ENCODE measurements at places on chromosomes 13 and 19.

- DNase-seq, result no peak
Measured at GRCh38 chr19:29992233-29992867, 50.3 kb downstream of the URI1 start.

DNA sequence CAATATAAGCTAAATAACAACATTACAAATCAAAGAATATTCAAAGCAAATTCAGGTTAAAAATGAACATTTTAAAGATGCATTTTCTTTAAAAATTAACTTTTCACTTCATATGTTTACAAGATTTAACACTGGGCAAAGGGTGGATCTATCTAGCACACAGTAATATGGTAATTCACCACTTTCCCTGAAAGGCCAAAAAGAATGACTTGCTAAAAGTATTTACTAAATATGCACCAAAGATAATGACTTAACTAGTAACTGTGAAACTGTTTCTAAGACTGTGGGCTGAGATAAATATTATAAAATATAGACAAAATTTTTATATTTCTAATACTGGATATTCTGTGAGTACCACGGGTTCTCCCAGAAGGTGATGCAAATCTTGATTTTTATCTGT lies 4.5 kb upstream of the EEF1AKMT1 start:
- no peak for DNase-seq

DNA sequence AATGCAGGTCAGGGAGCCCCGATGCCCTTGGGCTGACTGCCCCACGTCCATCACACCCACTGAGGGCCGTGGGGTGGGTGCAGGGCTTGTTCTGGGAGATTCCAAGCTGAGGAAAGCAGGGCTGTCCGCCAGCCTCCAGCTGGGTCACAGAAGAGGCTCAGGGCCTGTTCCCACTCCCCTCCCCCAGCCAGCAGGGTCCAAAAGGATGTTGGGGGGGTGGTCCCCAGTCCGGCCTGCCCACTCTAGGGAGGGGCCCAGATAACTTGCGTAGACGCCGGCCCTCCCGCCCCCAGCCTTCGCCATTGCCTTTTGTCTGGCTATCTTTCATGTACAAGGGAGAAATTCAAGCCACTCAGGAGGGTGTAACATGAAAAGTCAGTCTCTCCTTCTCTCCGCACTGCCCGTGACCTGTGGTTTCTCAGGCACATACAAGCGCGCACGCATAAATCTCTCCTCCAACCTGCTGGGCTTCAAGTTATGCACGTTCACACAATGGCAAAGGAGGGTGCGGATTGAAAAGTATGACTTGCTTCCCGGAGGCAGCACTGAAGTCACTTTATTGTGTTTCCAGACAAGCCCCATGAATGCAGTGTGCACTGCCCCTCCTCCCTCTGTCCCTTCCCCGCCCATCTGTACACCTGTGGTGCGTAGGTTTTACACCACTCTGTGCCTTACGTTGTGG lies 20.2 kb downstream of the CARM1 start:
- no peak for DNase-seq

DNA sequence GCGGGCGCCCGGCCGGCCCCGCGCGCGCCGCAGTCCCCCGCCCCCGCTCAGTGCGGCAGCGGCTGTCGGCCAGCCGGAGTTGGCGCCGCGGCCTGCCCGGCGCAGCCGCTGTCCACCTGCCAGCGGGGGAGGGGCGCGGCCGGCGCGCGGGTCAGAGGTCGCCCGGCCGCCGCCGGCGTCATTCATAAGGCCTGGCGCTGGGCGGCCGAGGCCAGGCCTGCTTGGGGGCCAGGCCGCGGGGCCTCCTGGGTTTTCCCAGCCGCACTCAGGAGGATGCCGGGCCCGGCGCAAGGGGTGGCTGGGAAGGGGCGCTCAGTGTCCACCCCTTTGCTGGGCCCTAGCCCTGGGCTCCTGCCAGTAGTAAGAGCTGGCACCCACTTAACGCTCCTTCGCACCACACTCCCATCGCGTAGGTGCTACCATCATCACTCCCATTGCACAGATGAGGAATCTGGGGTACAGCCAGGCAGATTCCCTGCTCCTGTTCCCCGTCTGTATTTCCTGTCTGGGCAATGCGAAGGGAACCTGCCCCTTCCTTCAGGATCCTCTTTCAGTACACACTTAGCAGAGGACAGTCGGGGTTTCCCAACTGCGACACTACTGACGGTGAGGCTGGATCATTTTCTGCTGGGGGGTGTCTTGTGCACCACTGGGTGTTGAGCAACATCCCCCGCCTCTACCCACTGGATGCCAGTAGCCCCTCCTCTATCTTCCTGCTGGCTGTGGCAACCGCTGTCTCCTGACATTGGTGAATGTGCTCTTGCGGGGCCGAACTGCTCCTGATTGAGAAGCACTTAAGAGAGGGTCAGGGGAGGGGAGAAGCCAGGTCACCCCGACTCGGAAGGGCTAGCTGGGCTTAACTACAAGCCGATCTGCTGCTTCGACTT lies 846 bp upstream of the PRKACA start:
- DNase-seq, result no peak

DNA sequence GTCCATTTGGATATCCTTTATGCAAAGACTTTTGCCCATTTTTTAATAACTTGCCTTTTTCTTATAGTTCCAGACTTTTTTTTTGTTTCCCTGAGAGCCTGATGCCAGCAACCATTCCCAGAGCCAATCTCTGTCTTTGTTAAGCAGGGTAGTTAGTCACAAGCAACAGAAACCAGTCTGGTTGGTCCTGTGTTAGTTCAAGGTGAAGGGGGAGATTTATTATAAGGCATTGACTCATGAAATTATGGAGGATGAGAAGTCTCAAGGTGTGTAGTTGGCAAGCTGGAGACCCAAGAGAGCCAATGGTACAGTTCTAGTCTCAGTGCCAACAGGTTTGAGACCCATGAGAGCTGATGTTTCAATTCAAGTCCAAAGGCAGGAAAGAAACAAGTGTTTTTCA lies 33.0 kb downstream of the GPR12 start:
- DNase-seq, result no peak

DNA sequence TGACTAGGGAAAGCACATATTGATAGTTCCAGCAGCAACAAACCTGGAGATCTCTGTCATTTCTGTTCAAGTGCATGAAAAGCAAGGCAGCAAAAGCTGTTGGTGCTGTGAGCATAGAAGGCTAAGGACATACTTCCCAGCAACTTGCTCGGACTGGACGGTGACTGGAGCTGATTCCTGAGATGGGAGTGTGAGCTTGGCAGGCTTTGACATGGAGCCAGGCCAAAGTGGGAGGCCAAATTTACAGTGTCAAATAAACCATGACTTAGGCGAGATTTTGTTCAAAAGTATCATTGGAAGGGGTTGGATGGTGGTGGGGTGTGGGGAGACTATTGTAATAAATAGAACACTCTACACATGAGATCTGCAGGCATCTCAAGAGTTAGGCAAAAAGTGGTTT lies 5.9 kb upstream of the ARGLU1 start:
- DNase-seq, result no peak

DNA sequence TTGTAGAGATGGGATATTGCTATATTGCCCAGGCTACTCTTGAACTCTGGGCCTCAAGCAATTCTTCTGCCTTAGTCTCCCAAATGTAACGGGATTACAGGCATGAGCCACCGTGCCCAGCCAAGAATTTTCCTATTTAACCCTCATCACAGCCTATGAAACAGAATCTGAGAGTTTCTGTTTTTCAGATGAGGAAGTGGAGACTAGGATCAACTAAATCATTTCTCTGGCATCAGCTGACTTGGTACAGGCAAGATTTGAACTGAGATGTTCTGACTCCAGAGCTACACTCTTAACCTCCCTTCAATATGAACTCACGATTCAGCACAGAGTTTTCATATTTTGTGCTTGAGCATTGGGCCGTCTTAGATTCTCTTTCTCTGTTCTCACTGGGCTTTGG lies 8.1 kb downstream of the ZNF460 start:
- no peak for DNase-seq

- no peak for DNase-seq
Measured at GRCh38 chr13:74450525-74450845, 316.3 kb upstream of the KLF12 start.

DNA sequence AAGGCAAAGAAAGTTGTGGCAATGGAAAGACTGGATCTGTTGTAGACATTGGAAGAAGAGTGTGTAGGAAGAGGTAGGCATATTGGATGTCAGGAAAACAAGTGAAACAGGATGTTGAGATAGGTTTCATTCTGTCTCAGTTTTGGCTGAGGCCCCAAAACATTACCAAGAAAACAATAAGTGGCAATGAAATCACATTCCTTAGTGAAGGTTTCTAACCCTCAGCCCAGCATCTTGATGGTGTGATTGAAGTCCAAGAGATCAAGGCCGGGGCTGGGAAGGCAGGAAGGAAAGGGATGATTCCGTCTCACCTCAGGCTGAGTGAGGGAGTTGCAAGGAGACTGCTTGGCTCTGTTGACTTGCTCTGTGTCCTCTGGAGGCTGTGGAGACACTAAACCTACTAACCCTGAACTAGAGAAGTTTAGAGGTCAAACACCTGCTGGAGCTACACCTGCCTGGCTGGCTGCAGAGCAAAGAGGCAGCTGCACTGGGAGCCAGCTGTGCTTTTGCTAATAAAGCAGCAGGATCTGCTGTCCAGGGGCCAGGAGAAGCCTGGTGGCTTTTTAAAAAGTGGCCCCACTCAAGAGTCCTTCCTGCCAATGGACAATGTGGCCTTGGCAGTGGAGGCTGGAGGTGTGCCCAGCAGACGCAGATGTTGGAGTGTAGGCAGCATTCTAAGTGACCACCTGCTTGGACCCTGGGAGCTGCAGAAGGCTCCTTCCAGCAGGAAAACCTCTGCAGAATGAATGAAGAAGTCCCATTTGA lies 53.6 kb downstream of the DGKH start:
- DNase-seq, result no peak

DNA sequence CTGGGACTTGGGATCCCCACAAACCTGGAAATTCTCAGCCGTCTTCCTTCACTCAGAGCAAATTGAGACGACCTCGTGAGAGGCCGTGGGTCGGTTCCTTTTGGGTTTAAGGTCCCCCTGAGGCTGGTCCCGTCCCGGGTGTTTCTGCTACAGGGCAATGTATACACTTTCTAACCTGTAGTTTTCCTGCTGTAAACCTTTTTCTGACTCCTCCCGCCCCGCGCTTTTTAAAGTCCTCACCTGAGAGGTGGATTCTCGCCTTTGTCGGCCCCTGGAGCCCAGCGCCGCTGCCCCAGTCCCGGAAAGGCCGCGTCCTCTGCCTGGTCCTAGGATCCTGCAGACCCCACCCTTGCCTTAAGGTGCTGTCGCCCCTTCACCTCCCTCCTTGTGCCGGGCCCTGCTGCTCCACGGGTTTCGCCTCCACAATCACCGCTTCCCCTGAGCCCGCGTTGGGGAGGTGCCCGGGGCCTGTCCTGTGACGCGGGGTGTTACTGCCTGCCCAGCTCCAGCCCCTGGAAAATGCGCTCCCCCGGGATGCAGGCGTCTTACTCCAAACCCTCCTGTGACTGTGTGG lies 391 bp downstream of the ZNF761 start:
- peak; percentile 1 for DNase-seq

- DNase-seq, result no peak
Measured at GRCh38 chr19:27905074-27905473, 1307.9 kb downstream of the UQCRFS1 start.

DNA sequence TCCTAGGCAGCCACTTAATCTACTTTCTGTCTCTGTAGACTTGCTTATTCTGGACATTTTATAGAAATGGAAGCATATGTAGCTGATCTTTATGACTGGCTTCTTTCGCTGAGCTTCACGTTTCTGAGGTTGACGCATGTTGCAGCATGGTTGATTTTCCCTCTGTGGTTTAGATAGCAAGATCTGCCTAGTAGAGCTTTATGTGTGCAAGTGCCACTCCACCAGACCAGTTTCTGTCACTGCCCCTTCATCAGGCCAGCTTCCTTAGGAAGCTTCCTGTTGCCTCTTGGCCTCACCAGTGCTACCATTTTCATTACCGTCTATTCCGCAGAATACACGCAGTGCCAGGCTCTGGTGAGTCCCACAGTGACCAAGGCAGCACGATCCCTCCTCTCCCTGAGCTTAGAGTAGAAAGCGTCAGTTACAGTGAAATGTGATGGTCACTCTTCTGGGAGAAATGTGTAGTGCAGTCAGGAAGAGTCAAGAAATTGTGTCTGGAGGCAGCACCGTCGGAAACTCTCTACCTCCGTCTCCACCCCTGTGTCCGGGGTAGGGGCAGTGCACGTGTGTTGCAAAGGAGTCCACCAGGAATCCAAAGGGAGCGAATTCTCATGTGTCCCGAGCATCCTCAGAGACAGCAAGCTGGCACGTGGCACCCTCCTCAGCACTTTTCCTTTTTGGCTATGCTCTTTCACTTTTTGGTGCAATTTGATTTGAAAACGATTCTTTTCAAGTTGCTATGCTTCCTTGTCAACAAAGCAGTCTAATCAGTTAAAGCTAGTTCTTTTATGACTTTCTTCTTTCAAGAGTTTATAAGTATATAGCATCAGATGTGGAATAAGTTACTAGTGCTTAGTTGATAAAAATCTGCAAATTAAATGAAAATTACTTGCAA lies 45.4 kb upstream of the GPR183 start:
- DNase-seq, result no peak

- no peak for DNase-seq
Measured at GRCh38 chr13:39892721-39893685, 237.5 kb downstream of the COG6 start.

DNA sequence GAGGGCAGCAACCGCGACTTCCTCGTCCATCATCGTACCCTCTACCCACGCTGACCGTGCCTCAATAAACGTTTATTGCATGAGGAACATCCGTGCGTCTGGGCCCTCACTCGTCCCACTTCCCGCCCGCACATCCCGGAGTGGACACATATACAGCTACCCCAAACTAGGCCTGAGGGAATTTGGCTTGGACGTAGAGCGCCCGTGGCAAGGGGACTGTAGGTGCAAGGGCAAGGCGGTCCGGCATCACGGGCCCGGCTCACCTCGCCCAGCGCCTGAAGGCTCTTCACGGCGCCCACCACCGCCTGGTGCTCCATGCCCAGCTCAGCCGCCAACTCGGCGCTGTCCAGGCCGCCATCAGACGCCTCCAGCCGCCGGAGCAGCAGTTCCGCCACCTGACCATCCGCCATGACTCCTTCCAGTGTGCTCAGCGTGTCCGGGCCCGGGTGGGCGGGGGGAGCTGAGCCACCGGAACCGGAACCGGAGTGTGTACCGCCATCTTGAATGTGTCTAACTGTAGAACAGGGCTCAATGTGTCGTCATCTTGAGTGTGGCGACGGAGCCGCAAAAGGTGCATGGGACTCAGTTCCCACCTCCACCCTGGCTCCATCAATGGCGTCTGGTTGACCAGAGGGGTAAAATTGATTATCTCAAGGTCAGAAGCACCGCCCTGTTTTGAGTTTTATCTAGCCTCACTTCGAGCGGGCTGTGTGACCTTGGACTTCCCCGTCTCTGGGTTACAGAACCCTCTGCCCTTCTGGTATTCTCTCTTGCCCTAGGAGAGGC lies at the start of gene FARSA:
Gene FARSA (minus strand): TSS at position 425 of the 786 bp plus-strand sequence. CDS start 15 bp downstream, at position 410.
- peak; percentile 88 for DNase-seq

GRCh38 chr13:30832377-30832776 lies 73.7 kb upstream of the MEDAG start:
- no peak for DNase-seq

DNA sequence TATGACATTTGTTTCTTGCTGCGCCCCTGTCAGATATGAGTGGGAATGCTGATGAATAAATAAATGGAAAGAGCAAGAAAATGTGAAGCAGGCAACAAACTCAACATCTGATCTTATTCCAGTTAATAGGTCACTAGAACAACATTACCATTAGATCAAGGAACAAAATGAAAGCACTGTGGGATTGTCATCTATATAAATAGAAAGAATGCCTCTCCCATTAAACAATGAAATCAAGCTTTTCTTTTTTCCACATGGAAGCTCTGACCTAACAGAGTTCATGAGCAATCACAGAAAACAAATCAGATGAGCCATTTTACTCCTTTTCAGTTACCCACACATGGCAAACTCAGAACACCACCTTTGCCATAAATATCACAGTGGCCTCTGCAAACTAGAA lies 354.8 kb downstream of the SUCLA2 start:
- no peak for DNase-seq

Measured in kidney capillary endothelial cell (primary cell).